ENCODE measurements at places on chromosomes 5 and 9.
A peak's percentile ranks its signal among the peaks of the same experiment; 100 is the strongest.

DNA sequence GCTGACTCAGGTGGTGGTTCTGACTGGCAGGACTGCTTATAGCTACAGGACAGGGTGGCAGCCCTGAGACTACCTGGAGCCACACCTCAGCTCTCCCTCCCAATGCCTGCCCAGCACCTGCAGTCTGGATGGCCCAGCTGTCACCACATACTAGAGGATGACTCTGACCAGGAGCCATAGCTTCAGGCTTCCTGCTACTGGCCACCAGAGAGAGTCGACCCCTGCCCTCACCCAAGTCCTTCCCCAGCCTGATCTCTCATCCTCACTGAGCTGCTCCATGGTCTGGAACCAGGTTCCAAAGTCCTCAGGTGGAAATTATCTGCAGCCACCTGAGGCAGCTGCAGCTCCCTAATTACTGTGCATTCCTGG is 25.6 kb upstream of the TDRD7 start:
- DNase-seq = no peak

DNA sequence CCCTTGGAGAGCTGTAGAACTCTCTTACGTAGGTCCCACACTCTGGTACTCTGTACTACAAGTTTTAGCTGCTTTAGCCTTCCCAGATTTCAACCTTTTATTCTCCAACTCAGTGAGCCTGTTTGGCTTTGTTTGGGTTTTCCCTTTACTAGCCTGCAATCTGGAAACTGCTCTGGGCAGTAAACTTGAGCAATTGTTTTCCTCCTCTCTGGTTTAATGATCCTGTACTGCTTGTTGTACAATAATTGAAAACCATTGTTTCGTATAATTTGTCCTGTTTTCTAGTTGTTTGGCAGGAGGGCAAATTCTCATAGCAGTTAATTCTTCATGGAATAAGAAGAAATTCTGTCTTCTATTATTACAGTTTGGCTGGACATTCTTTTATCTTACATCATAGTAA is 62.8 kb upstream of the TLX3 start:
- DNase-seq = no peak

DNA sequence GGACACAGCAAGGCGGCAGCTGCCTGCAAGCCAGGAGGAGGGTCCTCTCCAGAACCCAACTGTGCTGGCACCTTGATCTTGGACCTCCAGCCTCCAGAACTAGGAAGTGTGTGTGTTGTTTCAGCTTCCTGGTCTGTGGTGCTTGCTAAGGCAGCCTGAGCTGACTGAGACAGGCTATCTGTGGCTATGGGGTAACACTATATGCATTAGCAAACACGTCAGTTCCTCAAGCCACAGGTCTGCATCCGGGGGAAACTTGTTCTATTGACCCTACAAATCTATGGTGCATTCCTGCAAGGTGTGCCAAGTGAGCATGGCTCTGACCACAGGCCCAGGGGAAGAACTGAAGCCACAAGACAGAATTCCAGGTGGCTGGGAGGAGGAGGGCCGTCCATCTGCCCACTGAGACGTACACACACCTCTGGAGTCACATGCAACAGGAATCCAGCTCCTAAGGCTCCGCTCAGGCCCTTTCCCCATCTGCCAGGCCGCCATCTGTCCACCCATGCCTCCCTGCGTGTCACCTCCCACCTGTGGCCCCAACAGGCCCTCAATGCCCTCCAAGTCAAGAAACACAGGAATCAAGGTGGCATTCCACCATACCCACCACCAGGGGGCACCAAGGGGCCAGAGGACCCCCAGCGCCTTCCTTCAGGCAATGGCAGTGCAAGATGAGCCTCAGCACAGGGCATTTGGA is 174.9 kb downstream of the ROR2 start:
- peak; percentile 88 for DNase-seq

GRCh38 chr5:94329115-94329514 is 289.3 kb downstream of the KIAA0825 start:
- peak; percentile 8 for DNase-seq

DNA sequence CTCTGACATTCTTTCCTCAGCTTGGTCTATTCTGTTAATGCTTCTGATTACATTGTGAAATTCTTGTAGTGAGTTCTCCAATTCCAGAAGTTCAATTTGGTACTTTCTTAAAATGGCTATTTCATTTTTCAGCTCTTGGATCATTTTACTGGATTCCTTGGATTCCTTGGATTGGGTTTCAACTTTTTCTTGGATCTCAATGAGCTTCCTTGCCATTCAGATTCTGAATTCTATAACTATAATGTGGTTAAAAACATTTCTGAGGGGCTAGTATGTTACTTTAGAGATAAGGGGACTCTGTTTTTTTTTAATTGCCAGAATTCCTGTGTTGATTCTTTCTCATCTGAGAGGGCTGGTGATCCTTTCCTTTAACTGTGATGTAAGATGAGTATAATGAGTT is 136.4 kb downstream of the MCTP1 start:
- DNase-seq = no peak

DNA sequence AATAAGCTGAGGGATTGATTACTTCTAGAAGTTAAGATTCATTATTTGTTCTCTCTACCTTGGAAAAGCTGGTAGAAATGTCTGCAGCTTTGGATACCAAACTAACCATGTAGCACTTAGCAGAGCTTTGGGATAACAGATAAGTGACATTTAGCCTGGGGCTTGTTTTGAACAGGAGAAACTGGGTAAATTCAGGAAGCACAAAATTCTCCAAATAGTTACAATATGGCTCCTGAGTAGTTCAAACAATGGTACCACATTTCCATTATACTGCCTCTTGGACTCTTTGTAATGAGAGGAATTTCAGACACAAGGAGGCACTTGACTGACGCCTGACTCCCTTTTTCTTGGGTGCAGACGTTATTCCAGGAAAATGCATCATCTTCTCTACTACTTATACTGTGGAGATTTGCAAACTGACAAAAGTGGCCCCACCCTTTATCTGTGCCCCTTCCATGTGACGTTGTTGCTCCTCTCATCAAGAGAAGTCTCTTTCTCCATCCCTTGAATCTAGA is 22.5 kb downstream of the PRUNE2 start:
- no peak for DNase-seq

DNA sequence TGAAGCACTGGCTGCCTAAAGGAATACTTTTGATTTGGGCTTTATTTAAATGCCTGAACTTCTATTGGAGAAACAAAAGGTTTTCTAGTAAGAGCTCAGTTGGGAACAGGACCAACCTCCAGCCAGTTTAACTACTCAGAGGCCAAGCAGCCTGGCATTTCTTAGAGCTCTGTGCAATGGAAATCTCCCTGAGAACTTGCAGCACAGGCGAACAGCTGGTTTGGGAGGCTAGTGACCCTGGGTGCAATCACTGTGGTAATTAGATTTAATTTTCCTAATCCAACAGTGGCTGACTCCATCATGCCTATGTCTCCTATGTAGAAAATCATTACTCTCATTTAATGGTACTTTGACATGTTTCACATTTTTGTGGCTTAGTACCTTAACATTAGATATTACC is 1.0 kb upstream of the CDH6 start:
- peak; percentile 65 for DNase-seq

DNA sequence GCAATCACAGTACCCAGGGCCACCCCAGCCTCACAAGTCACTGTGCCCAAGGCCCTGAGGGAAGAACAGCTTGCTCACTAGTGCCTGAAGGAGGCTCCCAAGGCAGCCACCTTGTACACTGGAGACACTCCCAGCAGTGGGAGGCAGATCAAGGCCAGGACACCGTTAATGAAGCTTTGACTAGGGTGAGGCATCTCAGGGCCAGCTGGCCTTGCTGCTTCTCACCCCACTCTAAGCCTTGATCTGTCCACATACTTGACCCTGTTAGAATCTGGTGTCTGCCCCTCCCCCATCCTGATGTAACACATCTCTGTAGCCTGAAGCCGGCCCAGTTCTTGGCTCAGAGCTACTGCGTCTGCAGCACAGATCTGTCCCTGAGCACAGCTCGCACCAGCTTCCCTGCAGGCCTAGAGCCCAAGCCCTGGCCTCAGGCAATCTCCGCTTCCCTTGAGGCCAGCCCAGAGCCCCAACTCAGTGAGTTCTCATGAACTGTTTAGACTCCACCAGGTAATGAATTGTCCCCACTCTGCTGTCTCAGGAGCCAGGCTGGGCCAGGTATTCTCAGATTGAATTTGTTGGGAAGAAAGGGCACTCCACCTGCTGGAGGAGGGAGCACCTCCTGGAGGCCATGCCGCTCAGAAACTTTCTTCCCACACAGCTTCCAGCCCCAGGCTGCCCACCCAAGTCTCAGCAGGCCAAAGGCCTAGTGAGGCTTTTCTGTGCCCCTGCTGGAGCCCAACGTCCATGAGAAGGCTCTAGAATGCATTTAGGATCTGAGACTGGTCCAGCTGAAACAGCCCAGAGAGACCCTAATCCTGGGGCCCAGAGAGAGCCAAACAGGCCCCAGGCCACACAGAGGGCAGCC is 13.4 kb upstream of the JADE2 start:
- peak; percentile 70 for DNase-seq

DNA sequence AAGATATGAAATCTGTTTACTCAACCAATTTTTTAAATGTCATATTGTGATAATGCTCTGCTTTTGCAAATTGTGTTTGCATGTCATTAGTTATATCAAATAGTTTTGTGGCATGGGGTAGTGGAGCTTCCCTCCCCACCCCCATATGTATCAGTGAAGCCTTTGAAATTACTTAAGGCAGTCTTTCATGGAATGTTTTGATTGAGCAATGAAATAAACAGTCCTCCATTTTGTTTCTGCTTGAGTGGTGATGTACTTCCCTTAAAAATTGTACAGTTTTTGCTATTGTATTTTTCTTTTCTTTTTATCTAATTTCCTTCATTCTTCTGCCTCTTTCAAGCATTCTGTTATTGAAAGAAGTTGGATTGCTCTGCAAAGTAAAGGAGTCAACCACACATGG is 3.5 kb downstream of the SOWAHA start:
- no peak for DNase-seq

GRCh38 chr5:151150471-151151262 is 6.9 kb downstream of the ANXA6 start:
- DNase-seq = peak; percentile 83

GRCh38 chr9:13627502-13627901 is 348.0 kb upstream of the MPDZ start:
- no peak for DNase-seq

DNA sequence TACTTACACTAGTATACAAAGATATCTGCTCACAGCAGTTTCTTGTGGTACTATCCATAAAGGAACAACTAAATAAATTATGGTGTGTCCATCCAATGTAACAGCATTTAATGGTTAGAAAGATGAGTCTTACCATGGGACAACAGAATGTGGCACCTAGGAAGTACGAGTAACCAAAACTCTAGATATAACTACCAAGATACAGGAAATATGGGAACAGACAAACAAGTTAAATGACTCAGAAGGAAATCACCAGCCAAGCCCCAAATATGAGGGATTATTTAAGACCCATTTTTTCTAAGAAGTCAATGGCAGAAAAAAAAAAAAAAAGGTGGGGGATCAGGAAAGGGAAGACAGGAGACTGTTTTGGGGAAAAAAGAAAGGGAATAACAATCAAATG is 294.8 kb downstream of the PRELID2 start:
- no peak for DNase-seq

GRCh38 chr9:109813829-109814228 is 33.8 kb downstream of the PALM2AKAP2 start:
- no peak for DNase-seq

DNA sequence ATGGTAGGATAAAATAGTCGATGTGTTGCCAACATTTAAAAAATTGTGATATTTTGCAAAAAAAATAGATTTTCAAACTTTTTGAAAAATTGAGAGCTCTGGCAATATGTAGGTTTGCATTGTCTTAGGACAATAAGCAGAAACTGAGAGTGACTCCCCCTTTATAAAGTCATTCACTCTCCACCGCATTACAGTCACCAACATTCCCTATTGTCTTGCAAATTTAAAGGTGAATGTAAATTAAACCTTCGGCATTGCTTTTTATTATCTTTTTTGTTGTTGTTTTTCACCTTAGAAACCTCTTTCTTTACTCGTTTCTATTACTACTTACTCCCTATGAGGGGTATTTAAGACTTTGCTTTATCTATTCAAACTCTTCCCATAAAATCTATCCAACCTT is 944.2 kb downstream of the DTWD2 start:
- DNase-seq = no peak

GRCh38 chr5:5474961-5475360 is 52.5 kb downstream of the ICE1 start:
- DNase-seq = no peak

- DNase-seq = no peak
Observed at GRCh38 chr5:644509-644908, 32.4 kb downstream of the CEP72 start.

- peak; percentile 41 for DNase-seq
Observed at GRCh38 chr9:89755821-89756220, 151.0 kb downstream of the GADD45G start.

GRCh38 chr9:81490605-81491331 is 198.6 kb downstream of the TLE1 start:
- no peak for DNase-seq

GRCh38 chr5:66307647-66308241 is 163.6 kb downstream of the SREK1 start:
- peak; percentile 91 for DNase-seq

- DNase-seq = peak; percentile 77
Observed at GRCh38 chr5:74206579-74207550, 433.7 kb downstream of the ENC1 start.

- no peak for DNase-seq
Observed at GRCh38 chr5:28707706-28708105, 1669.3 kb upstream of the CDH9 start.

GRCh38 chr5:159838551-159839222 is 77.6 kb upstream of the ADRA1B start:
- no peak for DNase-seq

- peak; percentile 80 for DNase-seq
Observed at GRCh38 chr5:54886866-54887265, 98.5 kb downstream of the ESM1 start.
